Suprapubic skin (tissue), 4 donors: ENCODE measurements at places on chromosomes 5 and 9. TPM values are rescaled to one million over a fixed set of nuclear protein-coding genes. Genes with fewer than 3 reads are reported as not detected.

DNA sequence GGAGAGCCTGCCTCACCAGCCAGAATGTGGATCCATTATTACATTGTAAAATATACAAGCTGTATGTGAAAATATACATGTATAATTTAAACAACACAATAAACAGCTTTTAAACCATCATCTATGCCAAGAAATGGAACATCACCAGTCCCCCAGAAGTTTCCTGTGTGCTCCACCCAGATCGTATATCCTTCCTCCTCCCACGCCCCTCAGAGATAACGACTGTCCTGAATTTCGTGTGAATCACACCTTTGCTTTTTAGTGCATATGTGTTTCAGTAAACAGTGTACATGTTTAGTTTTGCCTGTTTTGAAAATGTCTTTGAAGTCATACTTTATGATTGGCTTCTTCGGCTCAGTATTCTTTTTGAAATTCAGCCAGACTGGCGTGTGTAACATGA lies 134.6 kb upstream of the MYO10 start:
- no peaks in the 10 kb centered on the region for H3K36me3 ChIP-seq
- H3K4me3 ChIP-seq: no peak overlapping the region
- DNase-seq: no peak
- no peak overlapping the region for H3K27ac ChIP-seq

GRCh38 chr5:170430256-170430655 lies 41.1 kb upstream of the KCNMB1 start:
- H3K36me3 ChIP-seq: no peaks in the 10 kb centered on the region
- H3K4me3 ChIP-seq: no peak overlapping the region
- no peak for DNase-seq
- peaks cover 4% of the 10 kb centered on the region for H3K4me1 ChIP-seq

DNA sequence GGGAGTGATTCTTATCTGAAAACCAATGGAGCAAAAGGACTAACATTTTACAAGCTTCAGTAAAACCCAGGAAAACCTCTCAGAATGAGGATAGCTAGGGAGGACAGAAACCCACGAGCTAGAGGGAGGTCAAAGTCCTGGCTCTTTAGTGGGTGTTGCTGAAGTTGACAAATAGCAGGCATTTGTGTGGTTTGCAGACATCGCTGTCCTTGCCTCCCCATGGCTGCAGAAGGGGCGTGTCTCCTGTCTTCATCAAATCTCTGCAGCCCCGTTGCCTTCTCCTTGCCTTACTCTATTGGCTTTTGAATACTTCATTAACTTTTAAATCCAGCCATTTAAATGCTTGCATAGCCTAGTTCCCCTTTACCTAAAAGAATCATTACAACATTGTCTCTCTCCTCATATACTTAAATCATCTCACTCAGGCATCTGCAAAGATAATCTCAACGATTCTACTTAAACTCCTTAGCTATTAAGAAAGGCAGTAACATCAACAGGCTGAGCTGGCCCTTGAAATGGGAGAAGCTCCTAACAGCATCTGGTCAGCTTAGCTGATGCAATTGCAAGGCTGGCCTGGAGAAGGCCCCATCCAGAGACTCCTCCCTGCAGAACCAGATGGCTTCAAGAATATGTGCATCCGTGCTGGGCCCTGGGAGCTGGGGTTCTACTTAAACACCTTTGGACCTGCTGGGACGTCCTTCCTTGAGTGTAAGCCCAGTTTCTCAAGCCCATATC lies 152.8 kb upstream of the TAS2R1 start:
- no peak overlapping the region for H3K27ac ChIP-seq
- no peaks in the 10 kb centered on the region for H3K4me1 ChIP-seq
- no peak overlapping the region for H3K4me3 ChIP-seq
- H3K27me3 ChIP-seq: no peaks in the 10 kb centered on the region
- H3K36me3 ChIP-seq: no peaks in the 10 kb centered on the region

GRCh38 chr9:91428927-91429351 lies 5.3 kb upstream of the NFIL3 start:
- H3K27ac ChIP-seq: peak overlapping the region; percentile 62
- H3K4me3 ChIP-seq: no peak overlapping the region
- DNase-seq: no peak
- H3K27me3 ChIP-seq: no peaks in the 10 kb centered on the region
- H3K36me3 ChIP-seq: no peaks in the 10 kb centered on the region
- peaks cover 39% of the 10 kb centered on the region for H3K4me1 ChIP-seq

- no peak overlapping the region for H3K4me3 ChIP-seq
- H3K27ac ChIP-seq: no peak overlapping the region
- H3K36me3 ChIP-seq: no peaks in the 10 kb centered on the region
- H3K27me3 ChIP-seq: no peaks in the 10 kb centered on the region
Observed at GRCh38 chr5:81783401-81783800, 32.5 kb upstream of the SSBP2 start.

GRCh38 chr5:134530301-134531077 lies 5.0 kb downstream of the JADE2 start:
- H3K4me1 ChIP-seq: peaks cover 63% of the 10 kb centered on the region
- H3K27ac ChIP-seq: peak overlapping the region; percentile 36
- no peaks in the 10 kb centered on the region for H3K36me3 ChIP-seq
- no peaks in the 10 kb centered on the region for H3K27me3 ChIP-seq

DNA sequence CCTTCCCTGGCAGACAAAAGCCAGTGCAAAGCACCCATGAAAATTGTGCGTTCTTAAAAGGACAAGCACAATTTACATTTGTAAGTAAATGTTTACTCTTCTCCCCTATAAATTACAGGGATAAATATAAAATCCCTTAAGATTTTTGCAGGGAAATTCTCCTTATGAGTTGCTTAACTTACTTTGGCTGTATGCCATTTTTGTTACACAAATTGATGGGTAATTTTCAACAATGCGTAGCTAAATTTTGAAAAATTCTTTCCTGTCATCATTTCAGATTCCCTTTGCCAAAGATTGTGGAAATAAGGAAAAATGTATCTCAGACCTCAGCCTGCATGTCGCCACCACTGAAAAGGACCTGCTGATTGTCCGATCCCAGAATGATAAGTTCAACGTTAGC lies 64.2 kb upstream of the ITGA2 start:
- no peak overlapping the region for H3K27ac ChIP-seq
- no peak for DNase-seq
- no peaks in the 10 kb centered on the region for H3K4me1 ChIP-seq
- no peaks in the 10 kb centered on the region for H3K27me3 ChIP-seq
- H3K36me3 ChIP-seq: no peaks in the 10 kb centered on the region

DNA sequence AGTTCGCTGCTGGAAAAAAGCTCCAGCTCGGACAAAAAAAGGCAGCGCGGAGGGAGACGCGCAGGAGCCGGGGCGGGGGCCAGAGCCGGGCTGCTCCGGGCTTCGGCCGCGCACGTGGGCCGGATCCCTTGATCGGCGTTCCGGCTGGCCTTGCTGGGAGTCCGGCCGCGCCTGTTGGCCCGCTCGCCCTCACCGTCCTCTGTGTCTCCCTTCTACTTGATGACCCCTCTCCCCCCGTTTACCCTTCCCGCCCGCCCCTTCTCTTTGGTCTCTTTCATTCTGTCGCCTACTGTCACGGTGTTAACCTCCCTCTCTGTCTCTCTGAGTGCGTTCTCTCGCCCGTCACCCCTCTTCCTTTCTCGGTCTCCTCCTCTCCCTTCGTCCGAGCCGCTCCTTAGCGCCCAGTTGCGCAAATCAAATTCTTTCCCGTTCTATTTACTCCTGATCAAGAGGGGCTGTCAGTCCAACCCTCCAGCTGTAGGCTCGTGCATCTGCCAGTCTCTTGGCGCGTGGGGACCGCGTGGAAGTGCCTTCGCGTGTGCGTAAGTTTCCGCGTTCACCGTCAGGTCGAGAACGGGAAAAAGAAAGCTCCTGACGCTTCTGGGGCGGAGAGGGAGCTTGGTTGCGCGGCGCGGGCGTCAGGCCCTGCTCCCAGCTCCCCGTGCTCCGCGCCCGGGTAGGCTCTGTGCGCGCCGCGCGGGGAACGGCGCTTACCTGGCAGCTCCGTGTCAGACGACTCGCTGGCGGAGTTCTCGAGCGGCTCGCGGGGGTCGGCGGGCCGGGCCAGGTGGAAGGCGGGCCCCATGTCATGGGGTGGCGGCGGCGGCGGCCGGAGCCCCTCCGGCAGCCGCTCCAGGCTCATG lies 798 bp downstream of the PITX1 start:
- peak overlapping the region; percentile 63 for H3K4me3 ChIP-seq
- H3K27ac ChIP-seq: no peak overlapping the region
- H3K36me3 ChIP-seq: no peaks in the 10 kb centered on the region
- H3K4me1 ChIP-seq: peaks cover 36% of the 10 kb centered on the region

GRCh38 chr5:14305045-14305444 lies 161.9 kb downstream of the TRIO start:
- H3K4me3 ChIP-seq: no peak overlapping the region
- DNase-seq: no peak
- peaks cover 23% of the 10 kb centered on the region for H3K4me1 ChIP-seq
- no peak overlapping the region for H3K27ac ChIP-seq
- peaks cover 17% of the 10 kb centered on the region for H3K36me3 ChIP-seq

GRCh38 chr5:106875591-106876297 lies 795.0 kb downstream of the EFNA5 start:
- no peaks in the 10 kb centered on the region for H3K36me3 ChIP-seq
- no peak overlapping the region for H3K27ac ChIP-seq

DNA sequence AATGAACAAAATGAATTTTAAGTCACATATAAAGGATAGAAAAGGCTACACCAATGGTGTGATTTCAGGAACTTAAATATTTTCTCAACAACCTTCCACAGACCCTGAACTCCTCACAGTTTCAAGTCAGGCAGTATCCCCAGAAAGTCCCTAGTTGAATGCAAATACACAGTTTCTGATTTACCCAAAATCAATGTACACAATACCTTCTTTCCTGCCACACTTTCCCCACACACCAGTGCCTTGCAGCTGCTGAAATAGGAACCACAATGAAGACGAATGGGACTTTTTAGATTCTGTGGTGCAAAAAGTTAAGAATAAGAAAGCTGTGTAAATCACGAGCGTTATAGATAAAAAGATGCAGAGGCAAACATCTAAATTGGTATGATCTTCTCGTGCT lies 552.4 kb upstream of the MEF2C start:
- no peaks in the 10 kb centered on the region for H3K27me3 ChIP-seq
- no peak for DNase-seq
- no peak overlapping the region for H3K4me3 ChIP-seq
- no peak overlapping the region for H3K27ac ChIP-seq
- H3K4me1 ChIP-seq: no peaks in the 10 kb centered on the region
- H3K36me3 ChIP-seq: no peaks in the 10 kb centered on the region

GRCh38 chr9:136441681-136442245 lies 2.1 kb upstream of the INPP5E start:
- no peak overlapping the region for H3K27ac ChIP-seq
- H3K27me3 ChIP-seq: no peaks in the 10 kb centered on the region
- no peak for DNase-seq
- H3K36me3 ChIP-seq: peaks cover 60% of the 10 kb centered on the region
- peaks cover 30% of the 10 kb centered on the region for H3K4me1 ChIP-seq

DNA sequence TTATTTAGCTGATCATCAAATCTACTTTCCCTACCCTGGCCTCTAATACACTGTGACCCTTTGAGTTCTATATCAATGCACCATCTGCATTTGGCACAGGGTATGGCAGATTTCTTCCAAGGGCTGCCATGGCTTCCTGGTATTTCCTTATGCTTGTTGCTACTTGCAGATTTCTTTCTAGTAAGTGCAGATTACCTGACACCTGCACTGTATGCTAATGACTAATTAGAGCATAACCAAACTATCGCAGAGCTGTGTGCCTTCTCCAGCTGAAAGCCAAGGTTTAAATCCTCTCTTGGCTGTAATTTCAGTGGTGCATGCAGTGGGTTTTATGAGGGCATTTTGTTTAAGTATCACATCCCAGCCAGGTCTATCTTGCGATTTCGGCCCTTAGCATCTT lies 293.7 kb downstream of the KIF4B start:
- H3K4me3 ChIP-seq: no peak overlapping the region
- peaks cover 4% of the 10 kb centered on the region for H3K4me1 ChIP-seq
- no peaks in the 10 kb centered on the region for H3K36me3 ChIP-seq
- H3K27ac ChIP-seq: no peak overlapping the region
- no peak for DNase-seq

- H3K4me3 ChIP-seq: no peak overlapping the region
- no peaks in the 10 kb centered on the region for H3K36me3 ChIP-seq
- H3K27me3 ChIP-seq: peaks cover 12% of the 10 kb centered on the region
- DNase-seq: no peak
- no peak overlapping the region for H3K27ac ChIP-seq
- H3K4me1 ChIP-seq: no peaks in the 10 kb centered on the region
Observed at GRCh38 chr5:170570476-170570875, 66.7 kb downstream of the KCNIP1 start.

GRCh38 chr5:127068493-127069214 lies 4.6 kb downstream of the C5orf63 start:
- H3K4me3 ChIP-seq: no peak overlapping the region
- H3K27me3 ChIP-seq: no peaks in the 10 kb centered on the region
- no peak for DNase-seq

The SLC23A1 gene
- total RNA-seq: 2.3 TPM

The GLRA1 gene
- total RNA-seq: not detected

The PTGES gene
- 22.2 TPM for total RNA-seq

The FREM1 gene
- 1.1 TPM for total RNA-seq

The HAVCR2 gene
- 2.1 TPM for total RNA-seq

The NUP214 gene
- 36.1 TPM for total RNA-seq

The SLC45A2 gene
- 1.2 TPM for total RNA-seq
